ENCODE measurements at places on chromosomes 7 and 10.

DNA sequence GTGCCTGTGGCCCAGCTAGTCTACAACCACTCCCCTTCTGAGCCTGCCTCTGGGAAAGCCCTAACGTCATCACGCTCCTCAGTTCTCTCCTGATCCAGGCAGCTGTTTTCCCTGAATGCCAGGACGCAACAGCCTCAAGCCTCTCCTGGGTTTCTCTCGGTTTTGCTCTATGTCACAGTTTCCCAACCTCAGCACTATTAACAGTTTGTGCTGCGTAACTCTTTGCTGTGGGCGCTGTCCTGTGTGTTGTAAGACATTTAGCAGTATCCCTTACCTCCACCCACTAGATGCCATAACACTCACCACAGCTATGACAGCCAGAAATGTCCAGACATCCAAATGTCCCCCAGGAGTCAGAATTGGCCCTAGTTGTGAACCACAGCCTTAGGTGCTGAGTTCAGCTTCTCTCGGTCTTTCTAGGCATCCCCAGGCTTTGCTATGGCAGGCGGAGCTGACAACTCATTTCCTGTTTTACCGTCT, 226.3 kb upstream of the NPVF start:
- no peak for DNase-seq

DNA sequence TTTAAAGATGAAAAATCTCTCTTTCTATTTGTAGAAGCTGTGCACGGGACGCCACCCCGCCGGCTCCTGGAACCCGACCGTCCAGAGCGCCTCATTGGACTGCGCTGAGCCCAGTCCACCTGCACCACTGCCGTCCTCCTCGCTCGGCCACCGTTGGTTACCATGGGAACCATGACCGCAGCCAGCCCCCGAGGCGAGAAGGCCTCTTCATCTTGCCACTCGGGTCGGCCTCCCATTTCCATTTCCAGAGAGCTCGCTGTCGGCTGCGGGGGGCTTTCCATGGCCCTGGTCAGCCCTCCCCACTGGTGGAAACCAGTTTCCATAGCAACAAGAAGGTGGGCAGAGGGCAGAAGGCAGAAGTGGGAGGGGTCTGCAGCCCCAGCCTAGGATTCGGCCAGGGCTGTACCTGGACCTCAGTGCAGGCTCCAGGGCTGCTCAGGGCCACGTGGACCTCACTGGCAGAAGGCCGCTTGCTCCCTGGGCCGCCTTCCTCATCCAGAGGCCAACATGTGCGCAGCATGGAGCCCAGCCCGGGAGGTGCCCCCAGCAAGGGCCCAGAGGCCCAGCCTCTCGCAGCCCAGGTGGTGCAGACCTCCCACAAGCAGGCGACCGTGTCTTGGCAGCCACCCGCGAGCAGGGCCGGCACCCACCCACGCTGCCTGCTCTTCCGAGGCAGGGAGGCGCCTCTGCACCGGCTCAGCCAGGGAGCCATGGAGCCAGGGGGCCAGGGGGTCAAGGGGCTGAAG, 283.5 kb upstream of the PPP2R2D start:
- DNase-seq = no peak

DNA sequence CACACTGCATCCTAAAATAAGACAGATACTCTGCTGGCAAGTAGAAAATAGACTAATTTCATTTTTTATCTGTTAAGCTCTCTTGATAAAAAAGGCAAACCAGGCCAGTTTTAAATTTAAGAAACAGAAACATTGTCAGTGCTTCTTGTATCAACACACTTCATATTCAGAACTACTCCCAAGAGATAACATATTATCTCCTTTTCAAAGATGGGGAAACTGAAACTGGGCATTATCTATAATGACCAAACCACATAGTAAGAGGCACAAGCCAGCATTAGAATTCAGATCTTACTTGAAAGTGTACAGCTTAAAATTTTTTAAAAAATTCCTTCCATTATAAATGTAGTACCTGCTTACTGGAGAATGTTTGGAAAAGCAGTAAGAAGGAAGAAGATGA, 14.7 kb downstream of the SRI start:
- no peak for DNase-seq

- no peak for DNase-seq
Observed at GRCh38 chr10:95604630-95605029, 43.5 kb upstream of the SORBS1 start.

DNA sequence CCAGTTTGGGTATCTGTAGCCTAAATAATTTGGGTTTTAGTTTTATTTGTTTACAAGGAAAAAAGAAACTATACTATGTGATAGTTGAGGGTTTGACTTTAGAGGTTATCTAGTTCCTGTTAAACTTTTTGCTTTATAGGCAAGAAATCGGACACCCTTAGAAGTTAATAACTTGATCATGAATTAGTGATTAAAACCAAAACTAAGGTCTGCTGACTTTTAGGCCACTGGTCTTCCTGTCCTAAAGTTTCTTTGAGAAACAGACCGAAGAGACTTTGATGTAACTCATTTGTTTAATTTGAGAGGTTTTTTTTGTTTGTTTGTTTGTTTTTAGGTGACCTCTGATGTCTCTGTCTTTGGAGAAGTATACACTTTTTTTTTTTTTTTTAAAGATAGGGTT, 59.7 kb downstream of the PHTF2 start:
- DNase-seq = no peak

GRCh38 chr10:132310701-132311337, 3.1 kb upstream of the STK32C start:
- no peak for DNase-seq

GRCh38 chr7:139860090-139860775, 31.2 kb downstream of the TBXAS1 start:
- DNase-seq = no peak

DNA sequence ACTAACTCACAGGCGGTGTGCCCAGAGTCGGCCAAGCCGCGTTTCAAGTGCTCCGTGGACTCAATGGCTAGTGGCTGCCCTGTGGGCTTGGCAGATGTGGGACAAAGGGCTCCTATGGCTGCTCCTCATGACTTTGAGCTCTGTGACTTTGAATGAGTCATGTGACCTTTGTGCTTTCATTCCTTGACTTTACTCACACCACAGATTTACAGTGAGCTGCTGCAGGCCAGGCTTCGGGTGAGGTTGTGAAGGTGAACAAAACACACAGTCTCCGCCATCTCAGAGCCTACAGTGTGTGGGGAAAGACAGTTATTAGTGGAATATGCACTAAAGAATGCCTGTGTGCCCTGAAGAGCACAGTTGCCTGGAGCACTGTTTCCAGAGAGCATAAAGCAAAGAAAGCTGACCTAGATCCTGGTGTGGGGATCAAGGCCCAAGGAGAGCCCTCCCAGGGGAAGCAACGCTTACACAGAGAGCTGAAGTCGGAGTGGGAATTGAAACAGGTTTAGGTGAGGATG, 29.7 kb upstream of the PLEKHA1 start:
- no peak for DNase-seq

- no peak for DNase-seq
Observed at GRCh38 chr7:26191233-26191973, 9.1 kb downstream of the HNRNPA2B1 start.

GRCh38 chr7:74026903-74027682, 880 bp upstream of the ELN start:
- peak; percentile 33 for DNase-seq

DNA sequence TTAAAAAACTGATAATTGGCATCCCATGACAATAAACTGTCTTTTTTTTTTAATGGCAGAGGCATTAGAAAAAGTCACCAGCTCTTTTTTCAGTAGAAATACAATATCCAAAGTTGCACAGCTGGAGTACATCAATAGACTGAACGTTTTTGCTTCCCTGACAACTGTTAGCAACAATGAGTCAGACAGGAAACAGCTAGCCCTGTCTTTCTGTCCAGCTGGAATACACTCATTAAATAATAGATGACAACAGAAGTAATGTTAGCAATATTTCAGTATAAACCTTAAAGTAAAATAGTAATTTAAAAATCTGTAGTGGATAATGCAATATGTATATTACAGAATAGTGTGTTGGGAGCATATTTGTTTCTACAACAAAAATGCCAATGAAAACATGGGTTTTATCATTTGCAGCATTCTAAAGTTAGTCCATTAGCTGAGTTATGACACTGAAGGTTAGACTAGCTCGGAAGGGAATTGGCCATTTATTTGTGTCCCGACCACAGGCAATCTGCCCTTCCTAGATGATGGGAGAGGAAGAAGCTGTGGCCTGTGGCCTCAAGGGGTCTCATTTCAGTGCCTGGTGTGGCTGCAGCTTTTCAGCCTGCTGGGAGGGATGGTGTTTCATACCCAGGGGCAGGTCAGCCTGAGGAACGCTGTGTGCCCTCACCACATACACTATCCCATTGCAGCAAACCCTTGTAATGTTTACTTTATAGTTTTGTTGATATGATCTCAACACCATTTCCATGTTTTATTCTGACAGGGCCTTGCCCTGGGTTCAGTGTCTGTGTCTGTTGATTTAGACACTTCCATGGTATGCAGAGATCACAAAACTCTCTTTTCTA, 173.3 kb downstream of the SLC16A9 start:
- DNase-seq = no peak

DNA sequence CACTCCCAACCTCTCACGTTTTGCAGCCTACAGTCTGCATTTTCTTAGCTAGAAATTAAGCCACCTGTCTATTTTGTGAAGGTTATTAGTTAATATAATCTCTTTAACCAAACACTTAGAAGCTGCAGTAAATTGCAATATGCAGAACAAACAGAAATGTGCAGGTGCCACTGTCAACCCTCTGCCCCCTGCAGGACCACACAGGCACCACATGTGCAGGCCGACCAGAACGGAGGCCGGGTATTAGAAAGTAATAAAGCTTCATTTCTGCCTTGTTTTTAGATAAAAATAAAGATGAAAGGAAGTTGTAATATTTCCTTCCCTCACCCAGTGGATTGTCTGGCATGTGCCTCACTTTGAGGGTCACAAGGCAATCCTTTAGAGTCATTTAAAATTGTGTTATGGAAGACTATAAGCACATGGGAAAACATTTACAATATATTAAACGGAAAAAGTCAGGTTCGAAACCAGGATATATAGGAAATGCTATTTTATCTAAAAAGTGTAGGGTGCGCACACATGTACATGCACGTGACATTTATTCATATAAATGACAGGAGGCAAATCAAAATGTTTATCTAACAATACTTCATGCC, 158.2 kb downstream of the ARHGAP12 start:
- DNase-seq = peak; percentile 46

- DNase-seq = no peak
Observed at GRCh38 chr10:71756311-71757191, 16.8 kb downstream of the VSIR start.

- DNase-seq = peak; percentile 38
Observed at GRCh38 chr10:6014241-6014761, 37.0 kb upstream of the IL15RA start.

GRCh38 chr7:50710441-50711154, 72.1 kb downstream of the GRB10 start:
- no peak for DNase-seq

DNA sequence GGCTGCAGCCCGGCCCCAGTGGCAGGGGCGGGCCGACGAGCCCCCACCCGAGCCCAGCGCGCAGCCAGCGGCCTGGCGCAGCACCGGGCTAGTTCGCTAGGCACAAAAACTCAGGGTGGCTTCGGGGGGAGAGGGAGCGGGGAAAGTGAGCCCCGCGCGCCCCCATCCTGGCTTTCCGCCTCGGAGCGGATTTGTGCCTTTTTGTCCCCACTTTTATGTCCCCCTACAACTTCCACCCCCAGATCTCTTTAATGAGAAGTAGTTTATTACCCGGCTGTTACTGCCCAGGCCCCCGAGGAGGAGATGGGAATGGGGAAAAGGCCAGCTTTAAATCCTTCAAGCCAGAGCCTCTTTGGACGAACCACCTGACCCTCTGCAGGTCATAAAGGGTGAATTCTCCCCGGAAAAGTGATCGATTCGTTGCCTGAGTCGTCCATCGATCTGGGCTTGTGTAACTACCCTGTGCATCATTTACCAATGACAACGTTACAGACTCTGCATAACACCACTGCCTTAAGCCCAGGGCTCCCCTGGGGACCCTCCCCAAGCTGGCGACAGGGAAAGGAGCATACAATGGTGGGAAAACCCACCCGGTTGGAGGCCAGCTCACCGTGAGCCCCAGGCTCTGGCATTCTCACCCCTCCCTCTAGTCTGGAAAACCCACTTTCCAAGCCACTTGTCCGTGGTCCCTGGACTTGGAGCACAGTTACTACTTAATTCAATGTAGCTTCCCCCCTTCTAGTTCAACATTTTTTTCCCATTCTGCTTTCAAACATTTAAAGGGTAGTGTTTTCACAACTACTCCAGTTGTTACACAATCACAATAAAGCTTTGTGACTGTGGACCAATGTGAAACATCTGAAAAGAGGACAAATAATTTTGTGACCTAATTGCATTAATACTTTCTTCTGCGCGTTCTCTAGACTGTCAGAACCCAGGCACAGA, 748 bp upstream of the SH3PXD2A start:
- DNase-seq = no peak

DNA sequence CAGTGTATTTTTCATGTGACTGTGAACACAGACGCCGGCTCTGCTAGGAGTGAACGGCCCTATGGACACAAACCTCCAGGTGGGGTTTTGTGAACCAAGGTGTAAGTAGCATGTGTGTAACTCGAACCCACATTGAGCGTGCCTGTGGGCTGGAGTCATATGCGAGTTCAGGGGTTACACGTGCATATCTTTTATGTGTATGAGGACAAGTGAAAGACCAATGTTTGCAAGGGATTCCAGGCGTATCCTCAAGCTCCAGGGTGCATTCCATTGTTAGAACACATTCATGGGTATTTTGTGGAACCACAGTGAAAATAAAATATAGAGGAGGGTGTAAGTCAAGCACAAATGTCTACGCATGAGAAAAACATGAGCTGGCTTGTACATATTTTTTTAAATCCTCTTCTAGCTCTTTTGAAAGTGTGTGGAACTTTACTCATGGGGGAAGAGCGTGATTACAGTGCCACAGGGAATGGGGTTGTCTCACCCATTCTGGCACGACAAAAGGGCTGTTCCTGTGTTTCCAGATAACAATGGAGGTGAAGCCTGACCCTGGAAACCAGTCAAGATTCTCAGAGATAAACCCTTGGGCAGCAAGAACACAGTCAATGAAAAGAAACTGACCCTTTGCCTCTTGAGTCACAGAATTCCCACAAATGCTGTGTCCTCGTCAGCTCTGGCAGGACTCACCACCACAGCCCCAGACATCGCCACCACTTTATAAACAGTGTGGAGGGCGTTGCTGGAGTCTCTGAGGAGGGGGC, 37.0 kb upstream of the GOT1 start:
- DNase-seq = no peak

- DNase-seq = no peak
Observed at GRCh38 chr7:1241603-1242255, 9.1 kb downstream of the UNCX start.
